ENCODE measurements at places on chromosomes 6 and 20.
A peak's percentile ranks its signal among the peaks of the same experiment; 100 is the strongest.

GRCh38 chr20:59385480-59385879 is 85.1 kb downstream of the EDN3 start:
- DNase-seq = no peak

GRCh38 chr6:26464416-26465131 is 6.8 kb downstream of the BTN2A1 start:
- DNase-seq = no peak

GRCh38 chr6:135665935-135666334 is 168.4 kb upstream of the AHI1 start:
- DNase-seq = no peak

DNA sequence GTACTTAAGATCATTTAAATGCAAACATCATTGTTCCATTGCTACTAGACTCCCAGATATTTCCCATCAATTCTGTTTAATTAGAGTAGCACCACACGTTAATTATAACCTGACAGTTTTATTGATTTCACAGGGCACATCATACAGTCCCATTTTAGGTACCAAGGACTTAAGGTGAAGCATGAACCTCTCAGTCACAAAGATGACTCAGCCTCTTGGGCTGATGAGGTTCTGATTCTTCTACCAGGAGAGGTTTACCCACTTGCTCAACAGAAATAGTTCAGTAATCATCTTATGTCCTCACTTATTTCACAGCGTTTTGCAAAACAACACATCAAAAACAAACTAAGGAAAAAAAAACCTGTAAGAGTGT is 98.5 kb downstream of the HIVEP2 start:
- DNase-seq = peak; percentile 54

DNA sequence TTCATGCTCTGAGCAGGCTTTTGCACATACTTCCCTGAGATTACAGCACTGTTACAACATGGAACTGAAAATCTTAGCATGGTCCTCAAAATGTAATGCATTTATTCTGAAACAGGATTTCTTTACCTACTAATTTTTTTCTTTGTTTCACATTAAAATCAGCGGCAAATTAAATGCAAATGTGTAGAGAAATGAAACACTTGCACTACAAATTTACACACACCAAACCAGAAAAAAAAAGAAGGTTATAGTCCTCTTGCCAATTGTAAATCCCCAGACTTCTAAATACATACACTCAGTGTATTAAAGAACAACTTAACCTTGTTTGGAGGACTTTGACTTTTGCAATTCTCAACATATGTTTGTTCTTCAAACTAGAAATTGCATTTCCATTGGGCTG is 210.9 kb upstream of the TBX18 start:
- DNase-seq = no peak

- no peak for DNase-seq
These were observed 109.6 kb upstream of the TRAF3IP2 start for GRCh38 chr6:111715321-111715720.

DNA sequence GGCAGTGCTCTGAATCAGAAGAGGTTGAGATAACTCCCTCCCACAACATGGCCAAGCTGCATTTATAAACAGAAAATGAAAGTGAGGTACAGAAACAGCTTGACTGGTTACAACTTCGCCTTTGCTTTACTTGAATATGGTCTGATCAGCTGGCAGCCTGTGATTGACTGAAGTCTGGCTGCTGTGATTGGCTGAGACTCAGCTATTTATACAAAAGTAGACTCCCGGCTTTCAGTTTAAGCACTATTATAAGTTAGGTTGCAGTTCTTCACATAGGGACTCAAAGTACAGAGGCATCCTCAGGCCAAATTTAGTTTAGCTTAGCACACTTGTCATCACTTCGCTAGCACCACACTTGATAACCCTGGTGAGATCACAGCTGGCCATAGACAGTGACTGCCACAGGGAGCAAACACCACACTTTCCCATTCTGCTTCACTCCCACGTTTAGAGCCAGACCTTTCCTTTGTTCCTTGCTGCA is 362.6 kb downstream of the EPM2A start:
- DNase-seq = peak; percentile 17

DNA sequence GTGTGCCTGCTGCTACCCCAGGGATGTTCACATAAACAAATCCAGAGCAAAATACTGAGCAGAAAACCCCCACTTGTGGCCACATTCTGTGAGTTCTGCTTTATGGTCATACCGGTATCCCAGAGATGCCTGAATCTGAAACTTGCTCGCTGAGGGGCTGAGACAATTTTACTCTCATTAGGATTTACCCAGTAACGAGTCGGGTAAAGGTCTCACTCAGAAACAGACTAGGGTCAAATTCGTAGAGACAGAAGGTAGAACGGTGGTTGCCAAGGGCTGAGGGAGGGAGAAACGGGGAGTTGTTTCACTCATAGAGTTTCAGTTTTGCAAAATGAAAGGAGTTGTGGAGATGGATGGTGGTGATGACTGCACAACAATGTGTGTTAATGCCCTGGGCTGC is 45.4 kb upstream of the NKX2-2 start:
- DNase-seq = no peak

GRCh38 chr6:40196135-40196518 is 261.9 kb upstream of the MOCS1 start:
- no peak for DNase-seq

DNA sequence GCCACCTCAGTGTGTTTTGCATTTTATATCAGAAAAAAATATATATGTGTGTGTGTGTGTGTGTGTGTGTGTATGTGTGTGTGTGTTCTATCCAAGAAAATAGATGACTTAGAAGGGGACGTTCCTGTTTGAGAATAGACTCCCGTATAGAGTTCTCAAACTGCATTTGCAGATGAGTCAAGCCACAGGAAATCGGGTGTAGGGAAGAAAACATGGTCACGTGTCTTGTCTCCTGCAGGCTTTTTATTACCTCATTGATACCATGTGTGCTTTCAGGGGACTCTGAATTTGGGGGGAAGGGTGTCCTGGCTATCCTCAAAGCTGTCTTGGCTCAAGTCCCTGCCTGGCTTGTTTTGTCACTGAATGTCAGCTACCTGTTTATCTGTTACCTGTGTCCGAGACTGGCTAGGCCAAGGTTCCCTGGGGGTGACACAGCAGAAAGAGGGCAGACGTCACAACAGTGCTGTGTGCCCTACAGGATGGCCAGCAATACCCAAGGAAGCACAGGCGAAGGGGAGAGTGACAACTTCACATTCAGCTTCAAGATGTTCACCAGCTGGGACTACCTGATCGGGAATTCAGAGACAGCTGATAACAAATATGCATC is 55.7 kb upstream of the NOP56 start:
- DNase-seq = no peak

DNA sequence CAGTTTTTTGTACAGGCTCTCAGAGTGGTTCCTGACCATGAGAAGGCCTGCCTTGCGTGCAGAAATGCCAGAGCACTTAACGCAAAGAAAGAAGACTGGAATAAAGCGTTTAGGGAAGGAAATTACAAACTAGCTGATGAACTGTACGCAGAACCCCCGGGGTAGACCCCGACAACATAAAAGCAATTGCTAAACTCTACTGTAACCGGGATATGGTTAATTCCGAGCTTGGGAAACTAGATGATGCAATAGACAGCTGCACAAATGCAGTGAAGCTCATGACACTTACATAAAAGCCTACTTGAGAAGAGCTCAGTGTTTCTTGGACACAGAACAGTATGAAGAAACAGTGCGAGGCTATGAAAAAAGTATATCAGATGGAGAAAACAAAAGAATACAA is 35.7 kb downstream of the CITED2 start:
- peak; percentile 61 for DNase-seq

DNA sequence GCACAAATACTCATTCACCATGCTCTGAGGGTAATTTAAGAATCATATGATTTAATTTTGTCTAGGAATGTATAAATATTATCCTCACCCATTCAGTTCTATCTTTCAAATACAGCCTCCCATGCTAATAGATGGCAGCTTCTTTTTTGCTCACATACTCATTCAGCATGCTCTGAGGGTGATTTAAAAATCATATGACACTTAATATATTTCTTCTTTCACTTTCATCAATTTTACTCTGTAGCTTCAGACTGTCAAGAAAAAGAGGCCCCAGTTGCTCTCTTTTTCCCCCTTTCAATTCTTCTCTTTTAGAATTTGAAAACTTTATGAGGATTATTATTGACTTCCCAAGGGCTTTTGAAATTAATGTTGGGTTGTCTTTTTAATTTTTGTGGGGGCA is 161.7 kb upstream of the LAMP5 start:
- no peak for DNase-seq

DNA sequence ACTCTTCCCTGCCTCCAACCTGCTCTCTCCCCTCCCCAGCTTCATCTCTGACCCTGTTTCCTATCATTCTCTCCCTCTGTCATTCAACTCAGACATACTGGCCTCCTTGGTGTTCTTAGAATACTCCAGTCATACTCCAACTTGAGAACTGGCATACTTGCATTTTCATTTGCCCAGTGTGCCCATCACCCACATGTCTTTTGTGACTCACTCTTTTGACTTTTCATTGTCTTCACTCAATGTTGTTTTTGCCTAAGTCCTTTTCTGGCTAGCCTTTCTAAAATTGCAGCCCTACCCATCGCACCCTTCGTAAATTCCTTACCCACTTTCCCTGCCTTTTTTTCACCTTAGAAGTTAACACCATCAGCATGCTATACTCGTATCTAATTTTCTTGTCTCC is 77.0 kb upstream of the CD2AP start:
- no peak for DNase-seq

DNA sequence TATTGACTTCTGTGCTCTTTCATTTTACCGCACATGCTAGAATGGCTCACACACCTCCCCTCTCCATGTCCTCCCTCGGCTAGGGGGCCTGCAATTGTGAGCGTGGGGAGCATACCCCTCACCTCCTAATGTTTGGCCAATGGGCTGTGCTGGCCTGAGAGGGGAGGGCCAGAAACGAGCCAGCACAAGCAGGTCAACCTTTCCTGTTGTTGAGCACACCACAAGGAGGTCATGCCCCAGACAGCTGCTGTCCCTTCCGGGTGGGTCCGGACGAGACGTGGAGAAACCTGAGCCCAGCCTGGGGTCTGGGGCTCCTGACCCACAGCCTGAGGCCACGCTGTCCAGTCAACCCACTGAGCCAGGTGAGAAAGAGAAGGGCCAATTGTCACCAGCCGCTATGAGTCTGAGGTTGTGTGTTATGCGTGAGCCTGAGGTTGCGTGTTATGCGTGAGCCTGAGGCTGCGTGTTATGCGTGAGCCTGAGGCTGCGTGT is 77.4 kb downstream of the TTLL2 start:
- DNase-seq = no peak

- no peak for DNase-seq
These were observed 7.9 kb downstream of the ADRM1 start for GRCh38 chr20:62310757-62311121.

- no peak for DNase-seq
These were observed 652.7 kb downstream of the PHF3 start for GRCh38 chr6:64288351-64288750.

GRCh38 chr6:150142670-150143515 is at the start of gene PPP1R14C:
Gene PPP1R14C (plus strand): TSS chr6:150143044. CDS start chr6:150143193, 149 bp downstream.
- DNase-seq = no peak

DNA sequence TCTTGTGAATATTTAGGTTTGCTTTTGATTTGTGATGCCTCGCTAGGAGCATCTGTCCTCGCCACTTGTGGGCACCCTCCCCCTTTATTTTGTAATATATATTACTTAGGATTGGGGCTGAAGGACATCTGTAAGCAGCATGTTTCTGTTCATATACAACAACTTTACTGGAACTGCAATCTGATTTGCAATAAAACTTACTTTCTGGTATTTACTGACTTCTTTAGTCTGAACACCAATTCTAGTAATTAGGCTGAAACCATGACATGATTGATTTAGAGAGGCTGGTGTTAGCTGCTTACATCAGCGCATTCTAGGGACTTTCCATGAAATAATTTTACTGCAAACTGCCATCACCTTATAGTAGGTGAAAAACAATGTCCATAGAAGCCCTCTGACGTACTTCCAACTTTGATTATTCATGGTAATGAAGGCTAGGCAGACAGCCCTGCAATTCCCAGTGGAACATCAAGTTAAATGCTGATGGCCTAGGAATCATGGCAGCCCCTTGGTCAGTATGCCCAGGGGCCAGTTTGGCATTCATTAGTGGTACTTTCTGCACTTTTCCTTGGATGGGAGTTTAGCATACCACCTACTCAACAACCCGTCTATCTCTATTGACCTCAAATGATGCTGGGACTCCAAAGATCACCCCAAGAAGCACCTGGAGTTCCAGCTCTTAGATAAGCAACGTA is 132.9 kb upstream of the MCHR2 start:
- DNase-seq = no peak

- peak; percentile 6 for DNase-seq
These were observed 635 bp upstream of the C20orf203 start for GRCh38 chr20:32674362-32674789.

GRCh38 chr6:90790696-90791095 is 203.8 kb upstream of the MAP3K7 start:
- peak; percentile 45 for DNase-seq

GRCh38 chr20:12924126-12924525 is 84.6 kb upstream of the SPTLC3 start:
- DNase-seq = no peak

DNA sequence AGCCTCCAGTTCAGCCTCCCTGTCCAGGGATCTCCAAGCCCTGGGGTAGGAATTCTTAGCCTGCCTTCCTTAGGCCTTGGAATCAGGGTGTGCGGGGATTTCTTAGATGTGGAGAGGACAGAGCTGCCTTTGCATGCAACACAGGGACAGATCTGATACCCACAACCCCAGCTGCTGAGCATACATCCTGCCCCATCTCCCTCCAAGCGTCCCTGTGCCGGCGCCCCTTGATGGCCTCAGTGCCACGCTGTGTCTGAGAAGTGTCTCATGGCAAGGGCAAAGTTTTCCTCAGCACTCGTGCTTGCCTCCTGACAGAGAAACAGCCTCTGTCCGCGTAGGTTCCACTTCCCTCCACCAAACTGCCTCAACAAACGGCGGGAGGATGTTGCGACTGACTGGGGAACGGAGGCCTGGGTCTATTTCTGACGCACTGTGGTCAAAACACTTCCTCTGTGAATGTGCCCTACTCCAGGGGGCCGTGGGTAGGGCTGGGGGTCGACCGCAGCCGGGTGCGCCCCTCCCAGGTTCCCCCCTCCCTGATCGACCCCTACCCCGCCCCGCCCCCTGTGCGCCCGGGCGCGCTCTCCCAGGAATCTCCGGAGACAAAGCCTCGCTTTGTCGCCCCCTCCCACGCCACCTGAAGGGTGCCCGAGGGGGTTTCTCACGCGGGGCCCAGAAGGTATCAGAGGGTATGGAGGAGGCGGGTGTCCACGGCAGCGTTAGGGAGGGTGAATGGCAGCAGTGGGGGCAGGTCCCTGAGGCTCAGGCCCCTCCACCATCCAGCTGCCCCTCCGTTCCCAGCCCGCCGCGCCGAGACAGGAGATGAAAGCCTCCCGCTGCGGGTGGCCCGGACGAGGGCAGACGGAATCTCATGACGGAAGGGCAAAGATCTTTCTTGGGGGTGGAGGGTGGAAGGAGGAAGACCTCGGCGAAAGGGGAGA is 806 bp downstream of the MICAL1 start:
- no peak for DNase-seq

GRCh38 chr20:11728937-11729336 is 188.8 kb upstream of the BTBD3 start:
- DNase-seq = no peak

DNA sequence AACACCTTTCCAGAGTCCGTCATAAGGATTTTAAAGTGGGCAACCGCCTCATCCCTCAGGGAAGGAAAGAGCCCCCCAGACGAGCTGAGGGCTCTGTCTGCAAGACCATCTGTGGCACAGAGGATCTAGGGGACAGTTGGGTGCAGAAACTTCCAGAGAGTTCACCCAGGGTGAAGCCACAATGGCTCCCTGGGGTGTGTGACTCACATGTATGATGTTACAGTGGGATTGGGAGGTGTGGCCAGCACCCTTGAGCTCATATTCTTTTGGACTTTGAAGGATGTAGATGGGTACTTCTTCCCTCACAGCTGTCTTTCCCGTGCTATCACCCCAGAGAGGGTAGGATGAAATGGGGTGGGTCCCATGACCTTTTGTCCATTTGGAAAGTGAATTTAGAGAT is 95.5 kb downstream of the NCR2 start:
- DNase-seq = peak; percentile 48
